IMR-90 (cell line): ENCODE measurements at places on chromosomes 16 and 17. TPM values are rescaled to one million over a fixed set of nuclear protein-coding genes. Genes with fewer than 3 reads are reported as not detected.
A peak's percentile ranks its signal among the peaks of the same experiment; 100 is the strongest.

DNA sequence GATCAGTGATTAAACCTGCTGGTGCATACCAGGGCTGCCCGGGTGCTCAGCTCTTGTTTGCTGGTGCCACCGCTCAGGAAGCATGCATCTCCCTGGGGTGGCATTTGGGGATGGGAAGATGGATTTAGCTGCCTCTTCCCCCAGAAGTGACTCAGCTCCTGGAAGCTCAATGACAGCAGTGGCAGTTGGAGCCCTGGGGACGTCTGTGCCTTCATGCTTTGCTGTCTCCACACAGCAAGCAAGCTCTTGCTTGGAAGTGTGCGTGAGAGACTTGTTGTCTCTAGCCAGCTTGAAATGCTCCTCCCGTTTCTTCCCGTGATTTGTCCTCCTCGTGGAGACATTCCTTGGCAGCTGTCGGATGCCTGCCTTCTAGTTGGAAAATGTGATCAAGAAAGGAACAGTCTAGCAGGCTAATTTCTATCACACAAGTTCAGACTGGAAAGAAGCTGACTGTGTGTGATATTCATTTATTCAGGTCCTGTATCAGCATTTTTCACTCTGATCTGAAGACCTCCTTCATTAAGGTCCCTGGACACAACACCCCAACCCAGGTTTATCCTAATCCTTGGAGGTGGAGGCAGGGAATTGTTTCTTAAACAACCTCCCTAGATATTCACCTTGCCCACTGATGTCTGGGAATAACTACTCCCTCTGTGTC, 73.0 kb downstream of the BMERB1 start:
- peak; percentile 53 for DNase-seq

GRCh38 chr17:76554131-76554530, 14.3 kb downstream of the PRCD start:
- DNase-seq: no peak

The CEP20 gene
- 40.1 and 61.9 TPM in 2 replicates for total RNA-seq

GRCh38 chr17:39926588-39927100, 757 bp downstream of the ORMDL3 start:
- no peak for DNase-seq
